ENCODE measurements at places on chromosomes 2 and 18. TPM values are rescaled to one million over a fixed set of nuclear protein-coding genes. Genes with fewer than 3 reads are reported as not detected.

D2HGDH gene
- 22.8 TPM for total RNA-seq

KCNK3 gene
- total RNA-seq = 0.29 TPM

EN1 gene
- total RNA-seq = not detected

FHOD3 gene
- 16.9 TPM for total RNA-seq

TDRD15 gene
- not detected for total RNA-seq

GAREM1 gene
- total RNA-seq = 0.72 TPM

FOSL2 gene
- total RNA-seq = 38.4 TPM

SF3B6 gene
- 89.5 TPM for total RNA-seq
